Activated CD4-positive, alpha-beta T cell treated with anti-CD3 and anti-CD28 coated beads for 48 hours (primary cell): ENCODE measurements at places on chromosomes 5 and 9.

GRCh38 chr5:96821260-96821916 is 13.6 kb upstream of the ERAP1 start:
- no peak for DNase-seq

DNA sequence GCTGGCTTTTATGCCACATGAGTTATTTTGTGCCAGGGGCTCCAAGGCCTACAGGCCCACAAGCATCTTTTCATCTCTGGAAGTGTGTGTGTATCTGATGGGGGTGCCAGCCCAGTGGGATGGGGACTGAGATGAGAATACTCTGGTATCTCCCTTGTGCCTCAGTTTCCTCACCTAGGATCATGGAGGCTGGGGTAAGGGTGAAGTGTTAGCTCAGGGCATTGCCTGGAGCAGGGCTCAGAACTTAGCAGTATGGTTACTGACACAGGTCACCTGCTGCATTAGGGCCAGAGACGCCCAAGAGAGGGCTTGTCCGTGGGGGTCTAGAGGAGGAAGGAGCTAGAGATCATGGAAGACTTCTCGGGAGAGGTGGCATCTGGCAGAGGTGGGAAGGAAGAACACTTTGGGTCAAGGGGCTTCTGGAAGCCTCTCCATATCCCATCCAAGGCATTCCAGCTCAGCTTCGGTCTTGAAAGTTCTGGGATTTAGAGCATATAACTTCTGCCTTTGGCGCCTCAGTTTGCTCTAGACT is 742 bp upstream of the WNK2 start:
- DNase-seq: no peak

DNA sequence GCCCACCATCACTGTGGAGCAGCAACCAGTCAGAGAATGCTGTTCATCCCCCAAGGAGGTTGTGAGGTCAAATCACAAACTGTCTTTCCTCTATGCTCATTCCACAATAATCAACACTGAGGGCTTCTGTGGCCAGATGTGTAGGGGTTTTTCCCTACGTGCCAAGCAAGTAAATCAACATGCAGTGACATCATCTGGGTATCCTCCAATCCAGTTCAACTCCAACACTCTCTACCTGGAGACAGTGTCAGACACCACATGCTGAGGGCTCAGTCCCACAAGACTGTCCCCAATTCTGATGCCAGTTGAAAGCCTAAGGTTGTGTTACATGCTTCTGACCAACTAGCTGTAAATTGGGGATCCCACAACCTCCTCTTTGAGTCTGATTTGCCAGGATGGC is 57.3 kb upstream of the DMRT1 start:
- no peak for DNase-seq

DNA sequence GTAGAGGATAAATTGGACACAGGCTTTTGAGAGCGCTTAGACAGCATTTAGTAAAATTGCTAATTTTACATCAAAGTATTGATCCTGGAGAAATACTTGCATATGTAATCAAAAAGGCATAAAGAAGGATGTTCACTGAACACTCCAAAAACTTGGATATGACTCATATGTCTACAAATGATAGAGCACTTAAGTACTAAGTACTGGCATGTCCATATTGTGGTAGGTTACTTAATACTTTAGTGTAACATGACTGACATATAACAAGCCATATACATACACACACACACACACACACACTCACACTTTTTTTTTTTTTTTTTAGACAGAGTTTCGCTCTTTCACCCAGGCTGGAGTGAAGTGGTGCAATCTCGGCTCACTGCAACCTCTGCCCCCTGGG is 361.9 kb downstream of the ARHGEF28 start:
- no peak for DNase-seq

- DNase-seq: no peak
These were observed 24.2 kb upstream of the NREP start for GRCh38 chr5:111781200-111781599.

DNA sequence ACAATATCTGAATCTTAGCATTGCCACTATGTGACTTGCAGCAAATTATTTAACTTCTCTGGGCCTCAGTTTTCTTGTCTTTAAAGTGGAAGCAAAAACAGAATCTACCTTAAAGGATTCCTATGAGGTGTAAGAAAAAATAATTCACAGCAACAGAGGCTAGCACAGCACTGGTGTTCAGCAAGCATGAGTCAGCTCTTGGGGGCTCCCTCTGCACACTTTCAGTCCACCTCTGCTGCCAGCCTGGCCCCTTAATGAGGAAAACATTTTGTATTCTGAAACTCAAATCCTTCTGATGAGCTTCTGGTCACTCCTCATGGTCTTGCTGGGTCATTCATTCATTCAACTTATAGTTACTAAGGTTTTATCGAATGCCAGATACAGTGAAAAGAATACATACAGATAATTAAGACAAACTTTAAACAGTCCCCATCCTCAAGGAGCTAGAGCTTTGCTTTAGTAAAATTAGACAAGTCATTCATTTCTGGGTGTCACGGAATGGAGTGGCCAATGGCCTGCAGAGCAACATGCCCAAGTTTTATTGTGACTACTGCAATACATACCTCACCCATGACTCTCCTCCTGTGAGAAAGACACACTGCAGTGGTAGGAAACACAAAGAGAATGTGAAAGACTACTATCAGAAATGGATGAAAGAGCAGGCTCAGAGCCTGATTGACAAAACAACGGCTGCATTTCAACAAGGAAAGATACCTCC is 26.8 kb upstream of the IQGAP2 start:
- no peak for DNase-seq

- no peak for DNase-seq
These were observed 236.1 kb downstream of the PAPPA start for GRCh38 chr9:116389541-116390302.

- no peak for DNase-seq
These were observed 96.2 kb upstream of the ARAP3 start for GRCh38 chr5:141778206-141778605.

GRCh38 chr9:4320021-4320420 is 20.2 kb upstream of the GLIS3 start:
- no peak for DNase-seq

GRCh38 chr5:166708291-166708690 is 1583.2 kb upstream of the WWC1 start:
- no peak for DNase-seq

GRCh38 chr9:34520096-34520495 is 2.7 kb downstream of the ENHO start:
- no peak for DNase-seq

- no peak for DNase-seq
These were observed 38.8 kb upstream of the SEMA6A start for GRCh38 chr5:116613445-116613844.

GRCh38 chr9:68505681-68506409 is 34.8 kb downstream of the TMEM252 start:
- no peak for DNase-seq

GRCh38 chr5:137146402-137146890 is 352.7 kb downstream of the SPOCK1 start:
- no peak for DNase-seq

- no peak for DNase-seq
These were observed 22.6 kb upstream of the CSF1R start for GRCh38 chr5:150108711-150109514.

DNA sequence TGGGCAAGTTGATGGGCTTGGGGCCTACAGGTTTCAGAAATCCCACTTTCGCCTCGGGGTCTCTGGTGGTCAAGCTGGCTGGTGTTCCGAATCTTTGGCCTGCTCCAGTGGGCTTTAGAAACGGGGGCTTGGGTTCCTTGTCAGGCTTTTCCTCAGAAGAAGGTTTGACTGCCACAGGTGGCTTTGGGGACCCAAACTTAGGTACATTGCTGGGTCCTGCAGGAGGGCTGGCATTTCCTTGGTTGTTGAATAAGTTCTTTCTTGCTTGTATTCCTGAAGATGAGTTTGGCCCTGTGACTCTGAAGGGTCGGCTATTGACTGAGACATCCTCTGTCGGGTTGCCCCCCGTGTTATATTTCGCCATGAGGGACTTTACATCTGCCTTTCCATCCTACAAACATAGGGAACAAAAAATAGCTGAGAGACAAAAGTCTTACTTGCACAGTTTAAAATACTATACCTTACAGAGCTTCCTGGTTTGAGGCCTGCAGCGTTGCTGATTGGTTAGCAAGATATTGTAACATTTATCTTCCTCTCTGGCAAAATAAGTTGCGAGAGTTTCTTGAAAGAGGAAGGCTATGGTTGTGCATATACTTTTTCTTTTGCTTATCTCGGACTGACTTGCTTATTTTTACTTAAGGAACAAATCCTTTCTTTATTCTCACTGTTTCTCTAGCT is 16.6 kb downstream of the FYB1 start:
- peak; percentile 41 for DNase-seq

GRCh38 chr5:156391139-156391538 is 64.2 kb downstream of the SGCD start:
- DNase-seq: no peak

DNA sequence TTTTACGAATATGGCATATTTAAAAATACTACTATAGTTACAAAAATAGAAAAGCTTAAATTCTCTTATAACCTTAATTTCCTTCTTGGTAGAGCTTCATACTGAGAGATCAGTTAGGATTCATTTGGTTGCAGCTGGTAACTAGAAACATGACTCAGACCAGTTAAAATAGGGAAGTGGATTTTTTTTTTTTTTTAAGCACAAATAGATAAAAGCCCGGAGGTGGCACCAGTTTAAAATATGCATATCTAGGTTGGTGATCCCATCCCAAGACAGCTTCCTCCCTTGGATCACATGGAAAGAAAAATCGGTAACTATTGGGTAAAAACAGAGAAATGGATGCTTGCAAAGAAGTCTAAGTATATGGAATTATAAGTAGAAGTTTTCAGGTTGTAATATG is 1634.3 kb downstream of the MAT2B start:
- DNase-seq: no peak

DNA sequence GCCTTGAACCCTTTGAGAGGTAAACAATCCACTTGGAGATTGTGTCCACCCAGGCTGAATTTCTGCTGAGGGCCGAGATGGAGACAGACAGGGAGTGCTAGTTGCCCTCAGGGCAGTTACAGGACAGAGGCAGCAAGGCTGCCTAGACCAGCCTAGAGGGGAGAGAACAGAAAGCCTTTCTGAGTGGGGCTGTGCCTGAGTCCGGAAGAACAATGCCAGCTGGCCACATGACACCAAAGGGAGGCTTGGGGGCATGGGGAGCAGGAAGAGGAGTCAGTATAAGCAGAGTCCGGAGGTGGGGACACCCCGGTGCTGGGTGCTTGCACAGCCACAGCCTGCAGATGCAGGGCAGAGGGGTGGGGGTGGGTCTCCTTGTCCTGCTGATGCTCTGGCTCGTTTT is 145.7 kb downstream of the CFAP90 start:
- no peak for DNase-seq

- DNase-seq: no peak
These were observed 361.8 kb downstream of the KDM4C start for GRCh38 chr9:7119612-7120011.

DNA sequence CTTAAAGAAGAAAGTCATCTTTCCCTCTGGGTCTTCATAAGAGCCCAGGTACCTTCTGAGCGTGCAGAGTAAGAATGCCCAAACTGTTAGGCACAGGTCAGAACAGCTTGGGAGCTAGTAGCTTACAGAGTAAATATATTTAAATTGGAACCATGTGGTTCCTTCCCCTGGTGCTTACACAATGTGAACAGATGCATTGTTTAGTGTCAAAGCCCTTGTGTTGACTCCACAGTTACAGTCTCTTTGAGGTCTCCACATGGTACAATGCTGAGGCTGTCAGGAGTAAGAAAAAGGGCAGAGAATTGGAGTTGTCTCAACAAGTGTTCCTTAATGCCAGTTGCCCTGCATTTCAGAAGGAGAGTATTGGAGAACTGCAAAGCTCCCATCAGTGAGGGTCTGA is 188.5 kb downstream of the PAPPA start:
- DNase-seq: no peak

DNA sequence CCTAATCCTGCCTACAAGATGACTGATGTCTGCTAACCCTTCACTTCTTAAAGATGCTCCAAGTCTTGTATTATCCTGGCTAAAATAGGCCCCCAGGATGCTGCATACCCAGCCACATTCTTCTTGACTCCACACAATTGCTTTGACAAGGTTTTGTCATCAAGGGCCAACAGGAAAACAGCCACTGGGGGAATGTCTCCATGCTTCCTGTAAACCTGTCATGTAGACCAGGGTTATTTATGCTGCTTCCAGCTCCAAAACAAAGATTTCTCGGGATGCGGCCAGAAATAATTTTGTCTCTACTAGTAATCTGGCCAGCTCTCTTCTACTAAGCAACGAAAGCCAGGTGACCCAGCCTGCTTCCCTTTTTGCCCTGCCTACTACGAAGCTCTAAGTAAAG is 53.8 kb downstream of the SHB start:
- no peak for DNase-seq

DNA sequence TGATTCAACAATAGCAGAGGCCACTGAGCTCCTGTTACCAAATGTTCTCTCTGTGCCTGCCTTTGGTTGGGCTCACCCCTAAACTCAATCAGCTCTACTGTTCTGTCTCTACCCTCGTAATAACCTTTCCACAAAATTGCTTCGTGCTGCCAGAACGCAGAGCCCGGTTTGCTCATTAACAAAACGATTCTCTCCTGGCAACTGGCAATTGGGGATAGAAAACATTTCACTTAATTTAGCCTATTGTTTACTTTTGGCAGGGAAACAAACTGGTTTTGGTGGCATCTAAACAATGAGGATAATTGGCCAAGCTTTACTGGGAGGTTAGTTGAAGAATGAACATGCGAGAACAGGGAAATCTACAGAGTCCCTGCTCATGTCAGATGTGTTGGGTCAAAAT is 56.6 kb downstream of the SLC28A3 start:
- DNase-seq: no peak

- no peak for DNase-seq
These were observed 123.4 kb upstream of the MAN2A1 start for GRCh38 chr5:109566361-109566760.

GRCh38 chr9:96232539-96233241 is 69.3 kb downstream of the HSD17B3 start:
- peak; percentile 54 for DNase-seq
